ENCODE measurements at places on chromosomes 11 and 22.

GRCh38 chr11:2327032-2327431, 25.2 kb downstream of the TSPAN32 start:
- DNase-seq, result no peak

GRCh38 chr22:19896665-19897355, 42.1 kb upstream of the GNB1L start:
- no peak for DNase-seq

- peak; percentile 57 for DNase-seq
Observed at GRCh38 chr11:36455658-36456111, 54.4 kb downstream of the TRAF6 start.

- DNase-seq, result no peak
Observed at GRCh38 chr11:9438611-9439010, 22.2 kb upstream of the ZNF143 start.

DNA sequence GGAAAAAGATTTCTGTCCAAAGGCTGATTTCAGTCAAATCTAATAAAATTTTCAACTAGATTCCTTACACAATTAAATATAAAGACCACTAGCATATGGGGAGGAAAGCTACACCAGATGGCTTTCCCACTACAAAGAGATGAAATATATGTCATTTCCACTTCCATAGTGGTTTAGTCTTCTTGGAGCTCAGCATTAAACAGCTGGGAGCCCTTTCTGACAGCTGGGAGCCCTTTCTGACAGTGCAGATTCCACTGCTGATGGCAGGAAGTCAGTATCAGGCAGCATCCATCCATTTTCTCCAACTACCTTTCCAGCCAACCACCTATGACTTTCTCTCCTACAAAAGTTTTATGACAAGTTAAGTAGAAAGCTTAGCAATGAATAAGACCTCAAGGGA, 177.9 kb downstream of the RRAS2 start:
- no peak for DNase-seq

DNA sequence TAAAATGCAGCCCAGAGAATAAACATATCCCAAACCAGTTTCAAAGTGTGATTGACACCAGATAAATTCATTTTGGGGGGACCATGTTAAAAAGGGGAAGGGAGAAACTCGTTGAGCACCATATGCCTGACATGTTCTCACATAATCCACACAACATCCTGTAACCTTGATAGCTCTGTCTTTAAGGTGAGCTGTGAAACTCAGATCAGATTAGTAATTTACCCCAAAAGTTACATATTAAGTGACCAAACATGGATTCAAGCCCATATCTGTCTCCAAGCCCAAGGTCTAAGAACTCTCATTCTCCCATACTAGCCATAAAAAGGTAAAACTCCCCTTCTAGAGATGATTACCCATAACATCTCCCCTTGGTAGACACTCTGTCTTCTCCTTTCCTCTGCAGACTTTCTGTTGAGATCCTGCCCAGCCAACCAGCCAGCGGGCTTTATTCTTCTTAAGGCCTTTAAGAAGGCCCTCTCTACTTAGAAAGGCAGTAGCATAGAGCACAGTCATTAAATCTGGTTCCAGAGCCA, 150.7 kb downstream of the CCDC34 start:
- DNase-seq, result no peak

DNA sequence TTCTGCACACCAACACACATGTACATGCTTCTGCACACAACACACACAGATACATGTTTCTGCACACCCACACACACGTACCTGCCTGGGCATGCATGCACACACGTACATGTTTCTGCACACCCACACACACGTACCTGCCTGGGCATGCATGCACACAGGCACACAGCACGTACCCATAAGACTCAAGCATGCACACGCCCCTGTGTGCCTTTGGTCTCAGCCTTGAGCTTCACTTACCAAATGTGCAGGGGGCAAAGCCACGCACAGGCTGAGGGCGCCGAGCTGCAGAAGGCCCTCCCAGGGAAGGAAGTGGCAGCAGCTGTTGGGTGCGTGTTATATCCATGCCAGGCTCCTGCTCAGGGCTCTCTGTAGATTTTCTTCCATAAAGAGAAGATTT, 34.7 kb upstream of the SMIM38 start:
- no peak for DNase-seq

DNA sequence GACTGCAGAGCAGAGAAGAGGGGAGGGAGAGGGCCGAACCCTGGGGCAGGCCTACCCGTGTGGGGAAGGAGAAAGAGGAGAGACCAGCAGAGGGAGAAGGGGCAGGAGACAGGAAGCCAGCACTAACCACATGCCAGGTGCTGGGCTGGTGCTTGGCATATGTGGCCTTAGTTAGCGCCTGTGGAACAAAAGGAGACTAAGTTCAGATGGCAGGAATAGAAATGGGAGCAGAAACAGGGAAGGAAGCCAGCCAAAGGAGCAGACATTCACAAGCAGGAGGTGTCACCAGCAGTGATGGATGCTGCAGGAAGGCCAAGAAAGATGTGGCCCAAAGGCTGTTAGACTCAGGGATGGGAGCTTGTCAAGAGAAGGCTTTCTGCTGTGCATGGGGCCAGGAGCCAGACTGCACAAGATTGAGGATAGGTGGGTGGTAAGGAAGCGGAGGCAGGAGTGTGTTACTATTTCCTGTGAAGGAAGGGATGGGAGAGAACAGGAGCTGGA, 26.7 kb downstream of the TREH start:
- no peak for DNase-seq

DNA sequence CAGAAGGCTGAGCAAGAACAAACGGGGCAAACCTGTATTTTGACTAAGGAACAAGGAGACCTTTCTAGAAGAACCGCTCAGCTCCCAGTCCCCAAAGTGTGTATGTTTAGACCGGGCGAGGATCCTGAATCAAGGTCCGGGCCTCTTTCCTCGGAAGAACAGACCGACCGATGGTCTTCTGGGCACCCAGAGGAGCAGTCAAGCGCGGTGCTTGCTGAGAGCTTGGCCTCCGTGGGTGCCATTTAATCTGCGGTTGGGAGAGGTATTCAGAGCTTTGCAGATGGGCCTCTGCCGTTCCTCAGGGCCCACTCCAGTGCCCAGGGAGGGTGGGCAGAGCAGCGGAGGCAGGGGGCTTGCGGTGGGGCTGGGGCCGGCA, 26.5 kb upstream of the ATXN10 start:
- no peak for DNase-seq

DNA sequence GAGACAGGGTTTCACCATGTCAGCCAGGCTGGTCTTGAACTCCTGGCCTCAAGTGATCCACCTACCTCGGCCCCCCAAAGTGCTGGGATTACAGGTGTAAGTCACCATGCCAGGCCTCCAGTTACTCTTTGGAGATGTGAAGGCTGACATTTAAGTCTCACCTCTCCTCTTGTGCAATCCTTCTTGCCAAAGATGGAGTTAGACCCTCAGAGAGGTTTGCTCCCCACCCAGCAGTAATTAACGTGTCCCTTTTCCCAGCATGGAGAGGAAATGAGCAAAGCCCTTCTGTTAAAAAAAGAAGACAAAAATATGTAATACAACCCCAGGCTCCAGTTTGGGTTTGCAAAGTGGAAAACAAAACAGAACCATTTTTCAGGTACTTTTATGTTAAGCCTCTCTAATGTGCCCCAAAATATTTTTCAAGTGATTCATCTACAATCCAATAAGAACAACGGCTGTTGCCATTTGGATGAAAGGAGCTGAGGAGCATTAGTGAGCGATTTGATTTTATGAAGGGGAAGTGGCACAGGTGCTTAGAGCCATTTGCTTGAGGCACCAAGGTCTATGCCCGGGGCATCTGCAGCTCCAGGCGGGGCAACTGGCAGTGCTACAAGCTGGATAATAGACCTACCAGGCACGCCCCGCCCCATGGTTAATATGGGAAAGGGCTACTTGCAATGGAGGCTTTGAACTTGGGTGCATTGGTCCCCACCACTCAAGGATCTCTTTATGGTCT, 57.2 kb downstream of the GRIK4 start:
- DNase-seq, result no peak

DNA sequence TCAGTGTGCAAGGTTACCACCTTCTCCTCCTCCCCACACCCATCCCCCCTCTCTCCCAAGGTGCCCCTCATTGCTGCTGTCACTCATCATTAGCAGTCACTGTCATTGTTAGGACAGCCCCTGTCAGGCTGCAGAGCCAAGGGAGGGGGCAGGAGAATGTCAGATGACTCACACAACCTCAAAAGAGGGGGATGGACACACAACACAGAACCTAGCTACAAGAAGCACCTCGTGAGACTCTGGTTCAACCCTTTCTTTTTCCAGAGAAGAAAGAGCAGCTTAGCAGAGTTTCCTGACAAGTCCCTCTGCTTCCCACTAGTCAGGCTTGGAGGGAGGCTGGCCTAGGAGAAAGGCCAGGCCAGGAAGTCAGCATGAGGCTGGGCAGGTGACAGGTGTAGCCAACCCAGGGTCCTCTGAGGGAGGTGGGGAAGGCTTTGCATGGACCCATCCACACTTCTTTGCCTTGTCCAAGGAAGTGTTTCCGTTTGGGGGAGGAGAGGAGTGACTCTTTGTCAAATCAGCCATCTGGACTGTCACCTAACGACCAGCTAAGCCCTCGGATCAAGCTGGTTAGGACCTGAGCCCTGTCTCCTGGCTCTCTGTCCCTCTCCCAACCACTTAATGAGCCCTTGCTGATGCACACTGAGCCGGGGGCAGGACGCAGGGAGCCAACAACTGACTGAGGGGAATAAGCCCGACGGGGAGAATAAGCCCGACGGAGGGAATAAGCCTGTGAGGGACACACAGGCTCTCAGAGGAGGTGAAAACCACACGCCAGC, 18.3 kb downstream of the ADORA2A start:
- DNase-seq, result no peak

DNA sequence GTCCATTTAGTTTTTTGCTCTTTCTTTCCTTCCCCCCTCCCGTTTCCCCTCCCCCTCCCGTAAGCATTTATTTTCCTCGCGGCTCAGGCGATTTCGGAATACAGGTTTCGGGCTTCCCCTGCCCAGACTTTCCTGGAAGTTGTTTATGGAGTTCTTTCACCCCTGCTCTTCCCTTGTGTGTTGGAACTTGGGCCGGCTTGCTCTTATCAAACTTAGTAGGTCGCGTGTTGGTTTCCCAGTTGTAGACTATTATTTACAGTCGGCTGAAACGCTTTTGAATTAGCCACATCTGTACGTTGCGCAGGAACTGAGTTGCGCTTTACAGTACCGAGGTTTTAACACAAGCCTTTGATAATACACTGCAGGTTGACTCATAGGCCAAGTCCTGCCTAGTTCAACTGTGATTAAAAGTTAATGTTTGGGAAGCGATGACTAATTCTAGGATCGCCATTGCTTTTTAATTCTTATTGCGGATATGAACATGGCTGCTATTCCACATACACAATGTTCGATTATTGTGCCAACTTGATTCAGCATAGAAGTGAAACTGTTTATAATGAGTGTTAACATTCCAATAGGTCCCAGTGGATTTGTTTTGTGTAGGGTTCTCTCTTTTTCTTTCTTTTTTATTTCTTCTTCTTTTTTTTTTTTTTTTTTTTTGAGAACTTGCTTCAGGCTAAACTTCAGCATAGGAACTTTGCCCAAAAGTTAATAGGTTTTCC, 1.7 kb downstream of the YAP1 start:
- DNase-seq, result no peak

GRCh38 chr22:22082229-22082835, 99.7 kb upstream of the TOP3B start:
- DNase-seq, result no peak

DNA sequence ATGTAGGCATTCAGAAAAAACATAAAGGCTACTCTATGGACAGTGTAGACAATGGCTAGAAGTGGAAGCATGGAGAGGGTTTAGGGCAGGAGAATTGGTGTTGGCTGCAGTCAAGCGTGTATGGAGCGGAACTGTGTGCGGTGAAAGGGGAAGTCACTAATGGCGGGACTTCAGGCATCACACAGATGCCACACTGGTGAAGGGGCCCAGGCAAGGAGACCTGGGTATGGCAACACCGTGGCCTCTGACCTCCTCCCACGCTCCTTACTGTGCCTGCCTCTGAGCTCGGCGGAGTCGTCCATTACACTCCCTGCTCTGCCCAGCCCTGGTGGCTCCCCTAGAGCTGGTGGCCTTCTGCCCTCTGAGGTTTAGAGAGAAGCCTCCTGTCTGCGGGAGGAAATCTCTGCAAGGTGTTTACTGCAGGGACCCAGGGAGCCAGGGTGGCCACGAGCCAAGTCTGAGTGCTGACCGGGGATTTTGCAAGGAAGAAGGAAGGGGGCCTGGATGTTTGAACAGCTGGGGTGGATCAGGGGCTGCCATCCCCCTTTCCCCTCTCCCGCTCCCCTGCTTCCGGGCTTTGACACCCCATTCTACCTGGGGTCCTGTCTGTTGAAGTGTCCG, 75.1 kb upstream of the TSPAN18 start:
- DNase-seq, result no peak

GRCh38 chr11:12540913-12541582, 133.2 kb upstream of the TEAD1 start:
- peak; percentile 69 for DNase-seq

DNA sequence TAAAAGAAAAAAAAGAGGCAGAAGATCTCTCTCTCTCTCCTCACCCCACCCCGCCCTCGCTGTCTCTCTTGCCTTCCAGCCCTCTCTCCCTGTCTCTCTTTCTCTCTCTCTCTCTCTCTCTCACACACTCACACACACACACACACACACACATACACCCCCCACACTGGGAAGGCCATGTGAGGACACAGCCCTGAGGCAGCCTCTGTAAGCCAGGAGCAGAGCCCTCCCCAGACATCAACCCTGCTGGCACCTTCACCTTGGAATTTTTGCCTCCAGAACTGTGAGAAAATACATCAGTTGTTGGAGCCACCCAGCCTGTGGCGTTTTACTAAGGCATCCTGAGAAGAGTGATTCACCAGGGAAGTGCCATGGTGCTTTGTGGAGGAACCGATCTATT, 14.7 kb downstream of the APOL3 start:
- no peak for DNase-seq

DNA sequence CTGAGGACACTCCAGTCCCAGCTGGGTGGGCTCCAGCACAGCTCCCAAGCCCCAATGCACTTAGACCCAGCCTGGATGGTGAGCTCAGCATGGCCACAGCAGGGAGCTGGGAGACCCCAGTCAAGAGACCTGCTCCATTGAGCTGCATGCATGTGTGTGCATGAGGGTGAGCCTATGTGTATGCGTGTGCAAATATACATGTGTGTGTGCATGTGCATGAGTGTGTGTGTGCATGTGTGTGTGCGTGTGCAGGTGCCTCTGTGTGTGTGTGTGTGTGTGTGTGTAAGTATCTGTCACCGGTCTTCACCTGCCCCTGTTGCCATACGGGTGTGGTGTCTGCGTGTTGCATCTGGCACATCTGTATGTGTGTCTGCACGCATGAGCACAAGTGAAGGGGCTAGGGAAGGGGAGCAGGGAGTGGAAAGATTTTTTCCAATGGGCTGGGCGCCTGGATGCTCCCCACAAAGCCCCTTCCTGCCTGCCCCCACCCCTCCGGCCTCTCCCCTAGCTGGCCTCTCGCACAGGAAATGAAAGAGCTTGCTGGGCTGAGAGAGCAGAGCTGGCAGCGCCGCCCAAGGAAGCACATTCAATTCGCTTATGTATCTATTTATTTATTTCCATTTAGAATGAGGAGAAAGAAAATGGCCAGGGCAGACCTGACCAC, 4.1 kb downstream of the TSPAN32 start:
- peak; percentile 93 for DNase-seq
